ENCODE measurements at places on chromosomes 2 and 18.

DNA sequence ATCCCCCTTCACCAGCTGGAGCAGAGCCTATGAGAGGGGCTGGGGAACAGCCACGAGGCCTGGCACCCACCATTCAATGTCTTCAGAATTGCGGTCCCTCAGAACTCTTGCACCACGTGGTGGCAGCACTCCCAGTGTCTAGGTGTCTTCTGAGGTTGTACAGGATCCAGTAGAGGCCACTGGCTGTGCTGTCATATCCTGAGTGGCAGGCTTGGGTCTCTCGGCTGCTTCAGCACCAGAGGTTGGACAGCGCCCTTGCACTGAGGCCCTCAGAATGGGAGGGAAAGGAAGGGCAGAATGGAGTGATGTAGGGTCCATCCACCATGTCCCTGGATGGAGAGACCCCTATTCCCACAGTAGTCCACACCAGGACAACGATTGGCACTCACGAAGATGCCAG lies 112.0 kb upstream of the TEKT4 start:
- DNase-seq, result no peak

DNA sequence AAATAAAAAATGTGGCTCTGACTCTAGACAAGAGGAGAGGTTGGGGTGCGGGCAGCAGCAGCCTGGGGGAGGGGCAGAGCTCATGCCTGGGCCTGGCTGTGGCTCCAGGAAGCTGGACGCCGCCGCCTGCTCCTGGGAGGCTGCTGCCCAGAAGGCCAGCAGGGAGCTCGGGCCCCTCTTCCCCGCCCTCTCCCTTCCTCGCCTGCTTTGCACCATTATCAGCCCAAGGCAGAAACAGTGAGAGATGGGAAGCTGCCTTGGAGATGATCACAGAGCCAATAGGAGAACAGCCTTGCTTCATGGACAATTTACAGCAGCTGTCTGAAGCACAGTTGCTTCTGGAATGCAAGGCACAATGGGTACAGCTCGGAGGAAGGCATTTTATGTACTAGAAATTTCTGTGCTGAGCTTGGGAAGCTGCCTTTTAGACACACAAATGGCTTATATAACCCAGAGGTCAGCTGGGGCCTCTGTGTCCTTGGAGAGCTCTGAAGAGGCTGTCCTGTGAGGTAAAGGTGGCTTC lies 55.3 kb upstream of the AFF3 start:
- DNase-seq, result no peak

DNA sequence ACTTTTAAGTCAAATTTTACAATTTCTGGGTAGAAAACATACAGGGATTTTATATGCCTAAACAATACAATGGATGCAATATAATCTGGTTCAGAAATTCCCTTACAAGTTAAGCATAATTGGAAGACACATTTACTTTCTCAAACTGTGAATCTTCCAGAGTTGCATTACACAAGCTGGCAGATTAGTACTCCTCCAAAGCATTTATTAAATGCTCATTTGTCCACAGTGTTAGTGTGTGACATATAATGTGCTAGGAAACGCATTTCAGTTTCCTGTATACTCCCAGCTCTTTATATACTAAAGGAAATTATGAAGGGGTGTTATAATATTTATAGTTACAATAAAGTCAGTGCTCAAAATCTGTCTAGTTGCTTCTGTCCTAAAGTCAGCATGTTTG lies 239.0 kb upstream of the FIGN start:
- DNase-seq, result no peak

DNA sequence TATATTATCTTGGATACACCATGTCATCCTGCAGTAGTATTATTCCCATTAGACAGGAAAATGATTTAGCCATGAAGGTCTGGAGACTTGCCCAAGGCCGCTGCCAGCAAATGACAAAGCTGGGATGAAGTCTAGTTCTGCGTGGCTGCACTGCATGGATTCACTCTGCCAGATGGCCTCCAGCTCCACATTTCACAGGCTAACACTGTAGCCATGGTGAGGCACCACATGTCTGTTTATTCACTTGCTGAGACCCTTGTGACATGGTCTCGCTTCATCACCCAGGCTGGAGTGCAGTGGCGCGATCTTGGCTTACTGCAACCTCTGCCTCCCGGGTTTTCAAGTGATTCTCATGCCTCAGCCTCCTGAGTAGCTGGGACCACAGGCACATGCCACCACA lies 31.5 kb upstream of the SCG2 start:
- DNase-seq, result no peak

Data from liver (tissue), 10 donors.